Activated CD4-positive, CD25-positive, alpha-beta regulatory T cell (primary cell): ENCODE measurements at places on chromosomes 5 and 9.

- peak; percentile 46 for DNase-seq
These were observed 68.4 kb downstream of the ANKRD33B start for GRCh38 chr5:10632110-10632761.

DNA sequence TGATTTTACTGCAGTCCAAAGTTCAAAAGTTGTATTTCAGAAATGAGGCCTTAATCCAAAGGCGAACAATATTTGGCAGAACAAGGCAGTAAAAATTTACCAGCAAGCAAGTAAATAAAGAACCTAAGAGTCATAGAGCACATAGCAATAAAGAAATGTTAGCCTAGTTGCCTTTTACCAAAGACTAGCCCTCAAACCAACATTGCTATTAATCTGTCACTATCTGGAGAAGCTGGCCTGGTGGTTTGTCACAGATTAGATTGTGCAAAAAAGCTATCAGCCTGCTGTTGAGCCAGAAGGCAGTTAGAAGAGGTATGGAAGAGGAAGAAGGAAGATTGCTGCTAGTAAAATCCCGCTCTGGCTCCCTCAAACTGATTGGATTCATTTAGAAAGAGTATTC lies 304.7 kb upstream of the KLF4 start:
- DNase-seq, result no peak

DNA sequence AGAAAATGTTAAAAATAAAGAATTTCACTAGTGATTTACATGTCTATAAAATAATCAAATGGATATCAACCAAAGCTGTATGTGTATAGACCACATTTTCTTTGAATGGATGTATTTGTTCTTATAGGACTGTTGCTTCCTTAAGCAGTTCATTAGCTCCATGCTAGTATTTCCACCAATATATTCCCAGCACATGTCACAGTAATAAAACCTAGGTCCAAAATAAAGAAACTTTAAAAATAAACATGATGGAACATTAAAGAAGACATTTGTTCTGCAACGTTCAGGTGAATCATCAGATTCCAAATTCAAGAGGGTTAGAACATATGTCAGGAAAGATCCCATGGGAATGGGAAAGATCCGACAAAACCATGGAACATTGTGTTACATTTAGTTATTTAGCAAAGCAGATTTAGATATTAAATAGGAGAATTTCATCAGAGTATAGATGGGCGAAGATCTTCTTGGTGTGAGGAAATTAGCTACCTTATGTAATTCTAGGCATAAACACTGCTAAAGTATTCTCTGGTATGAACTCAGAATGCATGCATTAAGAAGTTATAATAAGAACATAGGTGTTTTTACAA lies 490.7 kb downstream of the CDH18 start:
- no peak for DNase-seq

- DNase-seq, result no peak
These were observed 29.7 kb downstream of the SHB start for GRCh38 chr9:38039090-38039906.

DNA sequence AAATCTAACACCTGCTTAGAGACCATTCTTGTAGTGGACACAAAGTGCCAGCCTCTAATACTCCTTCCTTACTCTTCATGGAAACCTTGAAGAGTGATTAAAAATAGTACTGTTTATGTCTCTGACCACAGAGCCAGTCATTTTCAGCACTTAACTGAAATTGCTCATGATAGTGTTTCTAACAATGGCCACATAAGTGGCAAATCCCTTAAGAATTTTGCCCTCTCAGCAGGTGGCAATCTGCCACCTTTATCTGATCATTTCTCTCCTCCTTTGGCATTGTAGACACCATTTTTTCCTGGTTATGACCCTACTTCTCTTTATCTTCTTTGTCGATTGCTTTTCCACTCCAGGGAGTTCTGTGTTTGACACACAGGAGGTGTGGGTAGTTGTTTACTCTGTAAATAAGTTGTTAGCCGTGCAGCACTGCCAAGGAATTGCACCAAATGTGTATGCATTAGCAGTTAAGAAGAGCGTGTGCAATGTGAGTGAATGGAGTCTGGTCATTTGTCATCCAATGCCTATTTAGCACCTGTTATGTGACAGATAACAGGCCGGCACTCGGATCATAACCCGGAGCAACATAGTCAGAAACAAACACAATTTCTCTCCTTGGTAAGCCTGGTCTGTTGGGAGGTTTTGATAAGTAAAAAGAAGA lies 36.8 kb upstream of the STARD4 start:
- no peak for DNase-seq

DNA sequence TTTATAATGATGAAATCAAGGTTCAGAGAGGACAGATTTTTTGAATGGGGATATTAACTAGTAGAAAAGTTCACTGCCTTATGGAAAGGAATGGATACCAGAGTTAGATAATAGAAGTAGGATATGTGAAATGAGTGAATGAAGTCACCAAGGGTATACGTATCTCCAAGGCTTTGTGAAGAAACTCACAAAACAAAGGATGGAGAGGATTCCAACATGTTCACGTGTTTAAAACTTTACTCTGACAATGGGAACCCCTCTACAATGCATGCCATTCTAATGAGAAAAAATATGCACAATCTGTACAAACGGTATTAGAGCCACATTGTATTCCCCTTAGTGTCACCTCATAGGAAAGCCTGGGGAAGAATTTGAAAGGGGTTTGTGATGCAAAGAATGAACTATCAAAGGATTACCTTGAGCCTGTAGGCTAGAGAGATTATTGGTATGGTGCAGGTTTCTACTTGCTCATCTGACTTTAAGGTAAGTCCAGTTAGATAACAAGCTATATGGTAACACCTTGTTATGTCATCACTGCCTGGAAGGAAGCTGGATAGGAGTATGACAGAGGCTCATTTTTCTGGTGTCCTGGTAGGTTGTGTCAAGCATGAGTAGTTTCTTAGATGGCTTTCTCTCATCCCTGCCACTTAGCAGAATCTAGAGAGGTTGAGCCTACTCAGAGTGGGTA lies 250.3 kb upstream of the SEMA6A start:
- no peak for DNase-seq

GRCh38 chr9:126055381-126055985 lies 271.1 kb upstream of the MVB12B start:
- no peak for DNase-seq

- no peak for DNase-seq
These were observed 60.9 kb downstream of the ICE1 start for GRCh38 chr5:5483350-5483749.

DNA sequence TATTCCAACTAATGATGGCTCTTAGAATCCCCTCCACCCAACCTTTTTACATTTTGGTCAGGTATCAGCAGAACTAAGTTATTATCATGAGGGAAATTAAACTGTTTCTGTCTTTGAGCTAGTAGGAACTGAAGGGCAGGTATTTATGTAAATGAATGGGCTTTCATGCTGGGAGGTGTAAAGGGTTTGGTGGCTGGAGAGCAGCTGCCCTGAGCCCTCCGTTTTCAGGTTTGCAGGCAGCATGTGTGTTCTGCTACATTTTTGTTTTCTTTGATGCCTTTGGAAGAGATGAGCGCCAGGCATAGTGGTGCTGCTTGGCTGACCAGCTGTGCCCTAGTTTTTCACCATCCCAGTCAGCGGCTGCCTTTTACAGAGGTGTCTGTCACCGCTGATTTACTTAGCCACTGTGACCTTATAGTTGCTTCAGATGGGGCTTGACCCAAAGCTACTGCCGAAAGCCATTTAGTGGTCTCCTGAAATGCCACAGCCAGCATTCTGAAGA lies 231.9 kb downstream of the MAST4 start:
- DNase-seq, result no peak

GRCh38 chr5:108818613-108819272 lies 71.0 kb downstream of the FER start:
- no peak for DNase-seq

DNA sequence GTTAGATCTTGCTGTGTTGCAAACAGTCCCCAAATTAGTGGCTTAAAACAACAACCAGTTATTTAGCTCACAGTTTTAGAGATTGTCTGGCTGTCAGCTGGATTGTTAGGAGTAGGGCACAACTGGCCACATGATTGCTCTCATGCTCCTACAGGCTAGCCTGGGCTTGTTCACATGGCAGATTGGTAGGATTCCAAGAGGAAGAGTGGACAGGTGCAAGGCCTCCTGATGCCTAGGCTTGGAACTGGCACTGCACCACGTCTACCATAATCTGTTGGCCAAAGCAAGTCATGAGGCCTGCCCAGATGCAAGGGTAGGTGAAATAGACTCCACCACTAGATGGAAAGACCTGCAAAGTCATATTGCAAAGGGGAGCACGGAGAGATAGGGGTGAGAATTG lies 76.4 kb downstream of the ACER2 start:
- DNase-seq, result no peak

DNA sequence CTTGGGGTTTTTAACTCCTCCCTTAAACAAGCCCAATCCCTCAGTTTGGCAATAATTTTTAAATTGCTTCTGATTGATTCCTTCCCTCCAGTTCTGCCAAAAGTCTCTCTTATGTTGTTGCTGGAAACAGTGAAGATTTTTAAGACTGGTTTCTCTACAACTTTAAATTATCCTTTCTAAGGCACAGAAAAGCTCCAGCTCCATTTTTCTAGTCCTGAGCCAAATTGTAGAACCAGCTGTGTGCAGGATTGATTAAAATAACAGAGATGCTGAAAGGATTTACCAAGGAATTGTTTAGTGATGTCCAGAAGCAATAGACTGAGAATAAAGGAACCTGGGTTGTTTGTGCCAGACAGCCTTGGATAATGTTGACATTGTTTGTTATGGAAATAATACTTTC lies 111.3 kb downstream of the NUDT12 start:
- no peak for DNase-seq

- DNase-seq, result no peak
These were observed 87.5 kb downstream of the SLIT3 start for GRCh38 chr5:169213479-169213878.

- no peak for DNase-seq
These were observed 98.9 kb downstream of the USP20 start for GRCh38 chr9:129934041-129934591.

- DNase-seq, result no peak
These were observed 161.3 kb downstream of the LPAR1 start for GRCh38 chr9:110876929-110877328.

- DNase-seq, result no peak
These were observed 179.5 kb downstream of the YTHDC2 start for GRCh38 chr5:113692891-113693457.

DNA sequence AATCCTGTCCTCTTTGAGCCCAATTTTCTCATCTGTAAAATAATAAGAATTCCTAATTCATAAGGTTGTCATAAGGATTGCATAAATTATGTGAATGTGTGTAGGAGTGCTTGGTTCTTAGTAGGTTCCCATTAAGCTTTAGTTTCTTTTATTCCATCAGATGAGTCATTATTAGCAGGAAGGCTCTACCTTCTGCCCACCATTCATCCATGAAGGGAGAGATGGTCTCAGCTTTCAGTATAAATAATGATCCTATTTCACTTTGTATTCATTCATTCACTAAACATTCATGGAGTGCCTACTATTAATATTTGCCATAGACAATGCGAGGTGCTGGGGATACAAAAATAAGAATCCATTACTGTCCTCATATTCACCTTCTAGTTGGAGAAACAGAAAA lies 3.0 kb downstream of the CMYA5 start:
- no peak for DNase-seq

DNA sequence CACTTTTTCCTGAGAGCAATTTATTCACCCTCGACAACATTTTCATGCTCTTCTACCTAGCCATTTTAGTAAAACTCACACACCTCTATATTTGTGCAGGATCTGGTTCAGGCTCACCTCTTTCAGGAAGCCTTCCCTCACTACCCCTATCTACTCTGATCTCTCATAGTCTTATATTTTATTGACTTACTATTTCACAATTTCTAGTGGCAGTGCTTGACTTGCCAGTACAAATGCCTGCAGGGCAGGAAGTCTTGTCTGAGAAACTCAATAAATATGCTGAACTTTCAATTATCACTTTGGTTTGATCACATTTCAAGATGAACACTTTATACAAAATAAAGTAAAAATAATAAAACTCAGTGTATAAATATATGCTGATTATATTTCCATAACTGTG lies 226.8 kb downstream of the CETN3 start:
- no peak for DNase-seq

GRCh38 chr9:2663461-2664173 lies 42.0 kb downstream of the VLDLR start:
- no peak for DNase-seq

DNA sequence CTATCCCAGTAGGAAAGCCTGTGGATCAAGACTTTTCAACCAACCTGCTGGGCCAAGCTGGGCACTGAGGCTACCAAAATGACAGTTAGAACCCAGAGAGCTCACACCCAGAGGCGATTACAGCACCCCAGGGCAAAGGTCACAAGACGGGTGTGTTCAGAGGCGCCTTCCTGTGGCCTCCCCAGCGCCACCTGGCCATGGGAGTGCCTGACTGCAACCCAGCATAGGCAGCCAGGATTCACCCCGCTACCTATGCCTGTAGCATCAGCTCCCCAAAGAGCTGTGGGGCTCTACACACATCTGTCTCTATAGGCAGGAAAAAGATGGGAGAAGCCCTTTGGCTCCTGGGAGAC lies 33.5 kb downstream of the PDGFRB start:
- no peak for DNase-seq

DNA sequence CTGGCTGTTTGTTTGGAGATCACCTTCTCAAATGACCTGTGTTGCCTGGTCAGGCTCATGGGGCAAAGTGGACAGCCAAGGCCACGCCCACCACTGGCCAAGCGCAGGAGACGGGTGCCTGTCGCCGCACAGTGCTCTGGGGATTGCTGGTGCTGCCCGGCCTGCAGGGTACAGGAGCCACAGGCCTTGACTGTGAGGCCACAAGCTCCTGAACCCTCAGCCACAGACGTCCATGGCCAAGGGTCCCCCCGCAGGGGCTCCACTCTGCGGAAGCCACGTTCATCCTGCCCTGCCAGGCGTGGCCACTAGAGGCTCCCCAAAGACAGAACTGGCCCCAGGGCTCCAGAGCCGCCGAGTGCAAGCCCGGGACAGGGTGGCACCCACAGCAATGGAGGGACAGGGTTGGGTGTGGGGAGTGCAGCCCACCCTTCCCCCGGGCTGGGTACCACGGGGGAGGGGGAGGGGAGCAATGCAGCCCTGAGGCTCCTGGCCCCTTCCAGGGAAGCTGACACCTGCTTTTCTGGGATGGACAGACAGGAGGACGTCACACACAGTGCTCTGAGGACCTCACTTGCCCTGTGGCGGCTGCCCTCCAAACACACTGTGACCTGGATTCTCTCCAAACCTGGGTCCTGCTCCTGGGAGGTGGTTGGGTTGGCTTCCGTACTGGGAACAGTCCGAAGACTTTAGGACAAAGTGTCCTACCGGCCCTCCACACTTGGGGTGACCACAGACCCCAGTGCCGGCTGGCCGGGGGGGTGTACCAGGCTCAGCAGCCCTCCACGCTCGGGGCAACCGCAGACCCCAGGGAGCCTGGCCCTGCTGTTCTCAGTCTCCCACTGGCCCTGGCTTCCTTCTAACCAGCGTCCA lies 21.5 kb downstream of the TPPP start:
- DNase-seq, result peak; percentile 18

GRCh38 chr9:10000669-10001068 lies 612.1 kb downstream of the PTPRD start:
- no peak for DNase-seq

GRCh38 chr5:90792725-90793124 lies 234.1 kb downstream of the ADGRV1 start:
- no peak for DNase-seq

- DNase-seq, result no peak
These were observed 97.4 kb downstream of the HOMER1 start for GRCh38 chr5:79416499-79416898.
